ENCODE measurements at places on chromosomes 7 and 10.

DNA sequence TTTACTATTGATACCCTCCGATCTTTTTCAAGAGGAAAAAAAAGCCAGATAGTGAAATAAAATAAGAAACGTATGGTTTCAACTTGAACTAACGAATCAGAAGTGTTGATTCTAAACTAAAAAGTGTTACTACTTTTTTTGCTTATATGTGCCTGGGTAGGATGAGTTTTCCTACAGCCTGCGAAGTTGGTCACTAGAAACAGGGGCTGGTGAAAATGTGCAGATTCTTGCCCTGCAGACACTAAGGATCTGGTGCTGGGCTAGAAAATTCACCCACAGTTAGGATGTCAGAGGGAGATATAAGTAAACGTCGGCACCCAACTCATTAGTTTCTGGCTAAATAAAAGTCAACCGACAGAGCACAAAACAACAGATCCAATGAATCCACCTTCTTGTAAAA, 298.7 kb upstream of the NFE2L3 start:
- no peak for DNase-seq
- peaks cover 17% of the 10 kb centered on the region for H3K4me1 ChIP-seq
- H3K27me3 ChIP-seq: no peaks in the 10 kb centered on the region
- no peak overlapping the region for H3K4me3 ChIP-seq

- no peak for DNase-seq
- no peaks in the 10 kb centered on the region for H3K4me1 ChIP-seq
- H3K27me3 ChIP-seq: no peaks in the 10 kb centered on the region
- H3K4me3 ChIP-seq: no peak overlapping the region
- H3K27ac ChIP-seq: no peak overlapping the region
These were observed 67.4 kb upstream of the PPP1R3A start for GRCh38 chr7:113986216-113986615.

GRCh38 chr7:30888747-30889146, 22.9 kb upstream of the AQP1 start:
- H3K27me3 ChIP-seq: no peaks in the 10 kb centered on the region
- no peaks in the 10 kb centered on the region for H3K36me3 ChIP-seq
- no peaks in the 10 kb centered on the region for H3K4me1 ChIP-seq

DNA sequence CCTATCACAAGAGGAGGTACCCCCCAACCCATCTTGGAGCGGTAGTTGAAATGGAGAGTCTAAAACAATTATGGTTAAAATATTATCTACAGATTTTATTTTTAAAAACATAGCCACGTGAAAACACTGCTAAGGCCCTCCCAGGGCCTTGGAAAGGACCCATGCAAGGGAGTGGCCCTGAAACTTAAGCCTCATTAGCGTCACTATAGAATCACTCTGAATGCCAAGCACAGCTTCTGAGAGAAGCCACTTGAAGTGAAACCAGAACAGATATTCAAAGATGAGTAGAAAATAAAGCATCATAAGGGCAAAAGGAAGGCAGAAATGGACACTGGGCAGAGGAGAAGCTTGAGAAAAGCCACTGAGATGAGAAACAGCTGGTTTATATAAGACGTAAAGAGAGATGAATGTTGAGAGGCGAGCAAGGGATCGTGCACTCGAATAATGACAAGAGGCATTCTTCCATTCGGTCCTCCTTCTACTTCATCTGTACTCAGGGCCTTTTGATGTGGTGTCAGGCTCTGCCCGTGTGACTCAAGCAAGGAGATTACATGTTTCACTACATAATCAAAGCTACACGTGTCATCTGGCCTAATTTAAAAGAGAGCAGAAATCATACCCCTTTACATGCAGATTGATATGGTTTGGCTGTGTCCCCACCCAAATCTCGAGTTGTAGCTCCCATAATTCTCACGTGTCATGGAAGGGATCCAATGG, 33.4 kb upstream of the SLC39A12 start:
- no peaks in the 10 kb centered on the region for H3K4me1 ChIP-seq
- H3K36me3 ChIP-seq: no peaks in the 10 kb centered on the region
- no peak for DNase-seq
- no peak overlapping the region for H3K4me3 ChIP-seq
- no peak overlapping the region for H3K27ac ChIP-seq

DNA sequence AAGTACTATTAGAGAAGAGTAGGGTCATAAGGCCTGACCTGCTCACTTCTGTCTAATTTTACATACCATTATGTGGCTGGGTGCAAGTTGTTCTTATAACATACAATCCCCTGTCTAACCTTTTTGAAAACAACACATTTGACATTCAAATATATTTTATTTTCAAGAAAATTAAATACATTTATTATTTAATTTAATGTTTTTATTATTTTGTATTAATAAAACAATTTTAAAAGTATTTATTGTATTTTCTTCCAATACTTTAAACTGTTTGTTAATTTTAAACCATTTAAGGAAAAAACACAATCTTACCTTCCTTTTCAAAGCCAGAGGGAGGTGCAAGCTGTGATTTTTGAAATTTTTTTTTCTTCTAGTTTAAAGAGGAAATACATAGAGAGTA, 232.8 kb downstream of the KCND2 start:
- H3K27ac ChIP-seq: no peak overlapping the region
- DNase-seq: no peak
- H3K4me3 ChIP-seq: no peak overlapping the region

GRCh38 chr10:30722956-30723620, 93.5 kb upstream of the LYZL2 start:
- no peak overlapping the region for H3K27ac ChIP-seq
- no peaks in the 10 kb centered on the region for H3K4me1 ChIP-seq
- H3K4me3 ChIP-seq: no peak overlapping the region
- H3K36me3 ChIP-seq: no peaks in the 10 kb centered on the region
- no peak for DNase-seq

- no peaks in the 10 kb centered on the region for H3K36me3 ChIP-seq
- H3K27ac ChIP-seq: no peak overlapping the region
- no peaks in the 10 kb centered on the region for H3K4me1 ChIP-seq
- no peak for DNase-seq
These were observed 26.8 kb upstream of the VKORC1L1 start for GRCh38 chr7:65846008-65846570.

DNA sequence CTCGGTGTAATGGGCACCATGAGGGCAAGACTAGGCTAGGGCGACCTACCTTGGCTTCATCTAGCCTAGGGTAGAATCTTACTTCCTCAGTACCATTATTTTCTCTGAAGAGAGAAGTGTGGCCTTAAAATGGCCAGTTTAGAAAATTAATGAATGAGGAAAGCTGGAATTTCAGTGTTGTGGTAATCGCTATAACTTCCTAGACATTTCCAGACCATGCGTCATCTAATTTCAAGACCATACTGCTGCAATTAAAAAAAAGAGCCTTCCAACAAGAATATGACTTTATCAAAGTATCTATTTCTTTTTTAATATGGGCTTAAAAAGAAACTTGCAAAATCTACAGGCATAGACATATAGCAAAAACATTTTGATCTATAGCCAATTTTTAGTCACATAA, 68.5 kb downstream of the CPVL start:
- H3K4me1 ChIP-seq: no peaks in the 10 kb centered on the region
- H3K27me3 ChIP-seq: no peaks in the 10 kb centered on the region
- H3K4me3 ChIP-seq: no peak overlapping the region
- DNase-seq: no peak
- no peak overlapping the region for H3K27ac ChIP-seq

DNA sequence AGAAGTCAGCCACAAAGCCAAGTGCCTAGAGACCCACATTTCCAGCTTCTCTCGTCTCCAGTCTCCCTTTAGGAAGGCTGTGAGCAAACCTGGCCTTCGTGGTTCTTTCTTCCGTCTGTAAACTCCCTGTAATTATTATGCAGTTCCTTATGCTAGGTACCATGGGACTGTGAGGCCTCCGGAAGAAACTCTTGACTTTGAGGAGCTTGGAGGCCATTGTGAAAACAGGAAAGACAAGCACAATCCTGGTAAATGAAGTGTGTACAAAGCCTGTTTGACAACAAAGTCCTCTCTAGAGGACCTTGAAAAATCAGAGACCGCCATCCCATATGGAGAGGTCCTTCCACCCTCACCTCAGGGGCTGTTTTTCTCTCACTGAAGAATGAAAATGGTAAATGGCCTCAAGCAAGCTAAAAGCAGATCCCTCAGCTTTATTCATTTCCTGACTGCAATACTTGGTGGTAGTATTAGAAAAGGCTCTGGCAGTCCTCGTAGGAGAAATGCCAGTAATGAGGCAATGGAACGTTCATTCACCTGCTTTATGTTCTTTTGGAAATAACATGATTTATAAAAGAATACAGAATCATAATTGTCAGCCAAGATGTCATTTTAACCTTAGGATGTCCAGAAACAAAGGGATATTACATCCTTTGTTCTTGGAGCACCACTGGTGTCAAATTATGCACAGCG, 926.4 kb downstream of the LRMDA start:
- H3K4me3 ChIP-seq: no peak overlapping the region
- H3K27me3 ChIP-seq: no peaks in the 10 kb centered on the region
- DNase-seq: no peak
- no peaks in the 10 kb centered on the region for H3K36me3 ChIP-seq

All from K562 (cell line).